Thoracic aorta (tissue), 2 donors: ENCODE measurements at places on chromosomes 13 and 19. TPM values are rescaled to one million over a fixed set of nuclear protein-coding genes. Genes with fewer than 3 reads are reported as not detected.

DNA sequence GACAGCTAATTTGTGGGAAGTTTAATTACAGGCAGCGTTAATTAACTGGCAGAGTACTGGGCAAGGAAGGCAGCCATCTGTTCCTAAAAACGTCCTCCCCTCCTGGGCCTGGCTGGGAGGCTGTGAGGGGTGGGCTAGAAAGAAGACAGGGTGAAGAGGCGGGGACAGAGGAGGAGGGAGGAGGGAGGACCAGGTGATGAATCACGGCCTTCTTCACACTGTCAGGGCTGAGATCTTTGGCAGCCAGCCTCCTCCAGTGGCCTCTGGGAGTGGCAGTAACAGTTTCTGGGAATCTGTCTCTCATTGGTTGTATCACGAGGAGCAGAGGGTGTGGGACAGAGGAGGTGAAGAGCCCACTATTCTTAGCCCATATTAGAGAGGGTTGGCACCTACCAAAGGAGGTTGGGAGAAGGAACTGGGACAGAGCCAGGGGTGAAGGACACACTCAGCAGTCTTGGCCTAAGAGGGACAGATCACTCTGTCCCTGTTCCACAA is 9.6 kb upstream of the ZNRF4 start:
- DNase-seq = no peak

The KIR3DL1 gene
- total RNA-seq = not detected

DNA sequence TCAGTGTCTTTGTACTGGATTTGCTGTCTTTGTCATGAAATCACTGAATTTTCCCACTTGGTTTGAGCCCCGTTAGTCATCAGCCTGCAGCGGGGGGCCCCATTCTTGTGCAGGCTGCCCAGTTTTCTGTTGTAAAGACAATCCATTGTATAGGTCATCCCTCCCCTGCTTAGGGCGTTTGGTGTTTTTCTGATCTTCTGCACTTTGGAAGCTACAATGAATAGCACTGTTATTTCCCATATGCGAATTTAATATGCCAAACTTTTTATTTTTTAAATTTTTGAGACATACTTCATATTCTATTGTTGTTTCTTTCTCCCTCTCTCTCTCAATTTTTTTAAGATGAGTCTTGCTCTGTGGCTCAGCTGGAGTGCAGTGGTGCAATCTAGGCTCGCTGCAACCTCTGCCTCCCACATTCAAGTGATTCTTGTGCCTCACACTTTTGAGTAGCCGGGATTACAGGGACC is 9.0 kb downstream of the SLC27A1 start:
- DNase-seq = no peak

The CBY2 gene
- total RNA-seq = not detected

The ZNF714 gene
- total RNA-seq = 15.2 TPM

GRCh38 chr19:51480590-51480989 is 2.3 kb downstream of the CEACAM18 start:
- DNase-seq = no peak

- DNase-seq = no peak
These were observed 68.3 kb upstream of the RXFP2 start for GRCh38 chr13:31670831-31671617.

GRCh38 chr19:10706990-10707389 is 5.8 kb downstream of the QTRT1 start:
- DNase-seq = no peak

The NOVA2 gene
- total RNA-seq = 2.6 TPM

- no peak for DNase-seq
These were observed 129.3 kb upstream of the SERP2 start for GRCh38 chr13:44244288-44244687.

GRCh38 chr13:72412481-72412880 is 314.9 kb downstream of the MZT1 start:
- no peak for DNase-seq

GRCh38 chr13:32962342-32962741 is 53.9 kb upstream of the KL start:
- DNase-seq = no peak

- DNase-seq = no peak
These were observed 111.9 kb downstream of the COL4A2 start for GRCh38 chr13:110418944-110419343.

The FBN3 gene
- not detected for total RNA-seq

GRCh38 chr13:112968380-112968909 is 569 bp upstream of the MCF2L start:
- no peak for DNase-seq

- DNase-seq = no peak
These were observed 8.8 kb upstream of the CDC34 start for GRCh38 chr19:522726-523125.

DNA sequence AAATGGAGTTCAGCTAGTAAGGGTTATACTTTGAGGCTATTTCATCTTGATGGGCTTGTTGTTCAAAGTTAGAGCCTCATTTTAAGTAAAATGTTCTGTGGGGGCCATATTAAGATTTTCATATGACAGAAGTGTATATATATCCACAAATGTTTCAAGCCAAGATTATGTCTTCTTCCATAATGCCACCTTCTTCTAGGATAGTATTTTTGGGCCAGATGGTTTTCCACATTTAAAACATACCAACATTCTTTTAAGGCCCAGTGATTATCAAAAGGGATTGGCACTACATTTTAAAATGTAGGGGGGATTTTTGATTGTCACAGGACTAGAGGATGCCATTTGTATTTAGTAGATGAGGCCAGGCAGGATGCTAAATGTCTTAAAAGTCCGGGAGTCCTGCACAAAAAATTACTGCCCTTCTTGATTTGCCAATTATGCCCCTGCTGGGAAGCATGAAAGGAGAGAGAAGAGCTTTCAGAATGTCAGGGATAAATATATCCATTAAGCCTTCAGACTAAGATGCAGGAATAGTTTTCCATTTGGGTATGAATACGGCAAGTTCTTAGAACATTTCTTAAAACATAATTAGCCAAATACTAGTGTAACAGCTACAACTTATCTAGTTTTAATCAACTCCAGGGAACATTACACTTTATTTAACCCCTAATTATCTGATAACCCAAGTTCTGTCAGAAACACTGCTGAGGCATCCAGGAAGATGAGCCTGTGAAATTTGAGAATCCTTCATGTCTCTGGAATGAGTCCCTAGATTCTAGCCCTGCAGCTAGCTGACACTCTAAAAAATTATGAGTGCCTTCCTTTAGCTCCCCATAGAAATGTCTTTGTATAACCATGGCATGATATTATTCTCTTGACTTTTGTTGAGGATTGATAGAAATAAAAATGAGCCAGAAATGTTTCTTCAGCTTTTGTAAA is 34.0 kb downstream of the ITM2B start:
- DNase-seq = no peak

DNA sequence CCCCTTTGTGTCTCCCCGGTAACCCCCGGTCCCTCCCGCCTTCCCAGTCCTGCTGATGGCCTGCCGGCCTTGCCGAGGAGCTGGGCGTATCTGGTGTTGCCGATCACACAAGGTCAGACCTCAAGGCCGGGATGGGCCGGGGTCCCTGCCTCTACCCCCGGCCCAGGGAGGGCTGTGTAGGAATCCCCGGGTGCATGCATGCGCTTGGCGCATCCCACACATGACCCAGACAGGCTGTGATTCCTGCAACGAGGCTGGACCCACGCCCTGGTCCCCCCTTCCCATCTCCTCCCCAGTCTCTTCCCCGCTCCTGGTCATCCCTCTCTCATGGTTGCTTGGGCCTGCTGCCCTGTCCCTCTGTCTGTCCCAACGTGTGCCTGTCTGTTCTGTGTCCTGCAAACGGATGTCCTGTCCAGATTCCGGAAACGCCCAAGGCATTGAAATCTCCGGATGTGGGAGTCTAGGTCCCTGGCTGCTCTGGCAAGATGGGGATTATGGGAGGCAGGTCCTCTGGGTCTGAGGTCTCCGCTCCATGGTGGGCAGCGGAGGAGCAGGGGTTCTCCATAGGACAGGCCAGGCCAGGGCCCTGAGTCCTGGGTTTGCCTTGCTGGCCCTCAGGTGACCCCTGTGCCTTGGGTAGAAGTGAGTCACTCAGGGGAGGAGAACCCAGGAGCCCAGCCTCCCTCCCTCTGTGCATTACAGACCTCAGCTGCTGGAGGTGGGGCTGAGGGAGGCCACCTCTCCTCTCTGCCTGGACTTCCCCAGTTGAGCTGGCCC is 1.6 kb downstream of the PKN1 start:
- peak; percentile 36 for DNase-seq

DNA sequence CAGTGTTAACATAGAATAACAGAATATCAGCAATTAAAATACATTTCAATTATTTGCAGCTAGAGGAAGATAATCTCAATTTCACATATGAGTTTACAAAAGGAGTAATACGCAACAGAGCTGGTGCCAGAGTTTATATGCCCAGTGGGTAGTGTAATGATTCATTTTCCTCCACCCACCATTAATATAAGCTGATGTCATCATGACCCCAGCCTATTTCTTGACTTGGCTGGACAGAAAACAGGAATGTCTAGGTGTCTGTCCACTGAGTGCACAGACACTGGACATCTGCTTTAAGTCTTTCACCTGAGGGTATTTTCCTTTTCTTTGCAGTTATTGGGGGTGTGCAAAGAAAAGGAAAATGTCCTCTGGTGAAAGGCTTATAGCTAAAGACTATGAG is 335.5 kb downstream of the TBC1D4 start:
- DNase-seq = no peak

DNA sequence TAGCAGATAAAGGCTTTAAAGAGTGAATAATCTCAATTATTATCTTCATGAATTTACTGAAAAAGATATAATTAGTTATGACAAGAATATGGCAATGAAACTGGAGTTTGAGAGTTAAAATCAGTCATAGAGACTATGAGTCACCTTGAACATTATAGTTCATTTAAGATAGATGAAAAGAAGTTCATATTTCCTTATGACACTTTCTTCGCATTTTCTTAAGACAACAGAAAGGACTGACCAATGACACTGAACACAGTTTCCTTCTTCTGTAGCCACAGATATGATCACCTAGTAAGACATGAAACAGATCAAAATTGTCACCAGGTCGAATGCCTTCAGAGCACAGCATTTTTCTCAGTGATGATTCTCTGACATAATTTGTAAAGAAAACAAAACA is 202.1 kb downstream of the KLF12 start:
- DNase-seq = no peak

DNA sequence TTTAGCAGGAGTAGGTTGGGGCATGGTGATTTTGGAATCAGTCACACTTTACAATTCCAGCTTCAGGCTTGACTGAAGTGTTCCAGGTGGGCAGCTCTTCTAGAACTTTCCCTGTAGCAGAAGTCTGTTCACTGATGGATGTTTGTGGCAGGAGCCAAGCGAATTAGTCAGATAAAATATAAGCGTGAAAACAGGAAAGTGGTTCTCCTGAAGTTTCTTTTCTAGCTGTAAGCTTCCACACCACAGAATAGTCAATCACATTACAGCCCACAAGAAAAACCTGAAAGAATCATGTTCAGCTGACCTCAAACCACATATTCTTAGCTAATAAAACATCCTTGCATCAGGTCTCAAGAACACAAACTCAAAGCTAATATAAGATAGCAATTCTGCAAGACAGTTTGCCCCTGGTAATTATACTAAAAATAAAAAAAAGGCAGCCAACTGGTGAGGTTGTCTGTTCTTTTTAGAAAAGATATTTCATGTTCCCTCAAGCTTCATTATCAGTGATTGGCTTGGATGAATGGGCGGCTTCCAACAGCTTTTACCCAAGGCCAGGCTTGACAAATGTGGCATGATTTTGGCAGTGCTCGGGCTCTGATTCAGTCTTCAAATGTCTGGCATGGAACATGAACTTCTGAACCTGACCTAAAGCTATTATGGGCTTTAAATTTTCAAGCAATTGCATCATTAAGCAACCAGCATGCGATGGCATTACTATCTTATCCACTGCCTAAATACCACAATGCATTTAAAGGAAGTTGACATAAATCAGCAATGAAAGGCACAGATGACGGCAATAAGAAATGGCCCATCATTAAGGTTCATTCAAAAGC is 136.8 kb downstream of the DCLK1 start:
- peak; percentile 34 for DNase-seq

DNA sequence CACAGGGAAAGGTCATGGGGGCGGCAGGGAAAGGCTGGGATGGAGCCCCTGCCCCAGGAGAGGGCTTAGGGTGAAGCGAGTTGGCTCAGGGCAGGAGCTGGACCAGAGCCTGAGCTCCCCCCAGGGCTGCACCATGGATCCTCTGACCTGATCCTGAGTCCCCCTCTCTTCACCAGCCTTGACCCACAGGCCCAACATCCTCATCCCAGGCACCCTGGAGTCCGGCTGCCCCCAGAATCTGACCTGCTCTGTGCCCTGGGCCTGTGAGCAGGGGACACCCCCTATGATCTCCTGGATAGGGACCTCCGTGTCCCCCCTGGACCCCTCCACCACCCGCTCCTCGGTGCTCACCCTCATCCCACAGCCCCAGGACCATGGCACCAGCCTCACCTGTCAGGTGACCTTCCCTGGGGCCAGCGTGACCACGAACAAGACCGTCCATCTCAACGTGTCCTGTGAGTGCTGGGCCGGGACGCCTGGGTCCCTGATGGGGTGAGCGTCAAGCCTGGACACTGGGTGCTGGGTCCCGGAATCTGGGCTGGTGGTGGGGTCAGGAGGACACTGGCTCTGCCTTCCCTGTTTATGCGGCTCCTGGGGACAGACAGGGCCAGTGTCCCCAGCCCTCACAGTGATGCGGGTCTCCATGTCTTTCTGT is 842 bp downstream of the SIGLEC9 start:
- DNase-seq = no peak

The ADPRHL1 gene
- total RNA-seq = 12.6 TPM

The PRR19 gene
- total RNA-seq = not detected

GRCh38 chr19:9752701-9753443 is 15.7 kb downstream of the ZNF846 start:
- no peak for DNase-seq

DNA sequence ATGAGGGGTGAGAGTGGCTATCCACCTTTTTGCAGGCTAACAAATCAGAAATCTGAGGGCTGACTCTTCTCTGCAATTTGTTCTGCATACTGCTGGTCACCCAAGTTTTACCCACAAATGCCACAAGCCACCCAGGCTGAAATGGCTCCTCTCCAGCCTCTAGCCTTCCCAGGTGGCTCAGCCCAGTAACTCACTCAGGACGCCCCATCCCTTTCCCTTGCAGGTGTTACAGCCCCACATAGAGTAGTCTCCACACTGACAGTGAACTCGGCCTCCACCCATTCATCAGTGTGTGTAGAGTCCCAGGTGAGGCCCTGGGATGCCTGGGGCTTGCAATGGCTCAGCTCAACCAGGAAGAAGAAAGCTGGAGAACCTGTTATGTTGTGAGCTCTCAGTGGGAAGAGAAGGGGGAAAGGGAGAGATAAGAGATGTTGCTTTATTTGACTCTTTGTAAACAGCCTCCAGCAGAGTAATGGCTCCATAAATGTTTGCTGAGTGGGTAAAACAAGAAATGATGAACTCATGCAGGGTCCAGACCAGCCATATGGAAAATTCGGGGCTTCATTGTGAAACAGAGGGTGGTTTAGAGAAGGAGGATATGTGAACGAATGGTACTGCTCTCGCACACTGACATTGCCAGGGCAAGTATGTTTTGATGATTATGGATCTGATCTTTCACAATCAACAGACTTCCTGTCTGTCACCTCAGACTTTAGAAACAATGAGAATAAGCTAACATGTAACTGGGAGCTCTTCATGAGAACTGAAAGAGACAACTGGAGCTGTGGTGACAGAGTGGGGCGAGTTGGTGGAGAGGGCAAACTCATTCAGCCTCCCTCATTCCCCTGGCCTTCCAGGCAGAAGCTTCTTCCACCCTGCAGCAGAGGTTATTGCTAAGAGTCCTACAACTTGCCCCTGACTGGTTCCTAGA is 74.2 kb upstream of the RFC3 start:
- no peak for DNase-seq
